GM12878 (cell line): ENCODE measurements at places on chromosomes 7 and 10. TPM values are rescaled to one million over a fixed set of nuclear protein-coding genes. Genes with fewer than 3 reads are reported as not detected.

DNA sequence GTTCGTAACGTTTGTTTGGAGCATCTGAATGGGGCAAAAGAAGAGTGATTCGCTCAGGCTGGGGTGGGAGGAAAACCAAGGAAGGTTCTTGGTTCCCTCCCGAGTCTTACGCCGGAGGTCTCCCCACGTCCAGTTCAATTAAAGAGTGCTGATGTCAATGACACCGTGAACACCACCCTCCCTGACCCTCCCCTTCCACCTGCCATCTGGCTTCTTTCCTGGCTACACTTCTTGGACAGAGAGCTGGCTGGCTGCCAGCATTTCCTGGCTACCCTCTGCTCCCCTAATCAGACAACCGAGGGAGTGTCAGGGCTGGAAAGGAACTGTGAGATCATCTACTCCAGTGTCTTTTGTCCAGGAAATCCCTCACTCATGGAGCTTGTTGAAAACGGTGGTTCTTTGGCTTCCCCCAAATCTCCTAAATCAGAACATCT, 24.1 kb upstream of the FFAR4 start:
- no peak for DNase-seq

GRCh38 chr10:67521546-67521945, 174.4 kb downstream of the CTNNA3 start:
- no peak for DNase-seq

Gene TMEM139
- total RNA-seq, result not detected in 2 replicates

DNA sequence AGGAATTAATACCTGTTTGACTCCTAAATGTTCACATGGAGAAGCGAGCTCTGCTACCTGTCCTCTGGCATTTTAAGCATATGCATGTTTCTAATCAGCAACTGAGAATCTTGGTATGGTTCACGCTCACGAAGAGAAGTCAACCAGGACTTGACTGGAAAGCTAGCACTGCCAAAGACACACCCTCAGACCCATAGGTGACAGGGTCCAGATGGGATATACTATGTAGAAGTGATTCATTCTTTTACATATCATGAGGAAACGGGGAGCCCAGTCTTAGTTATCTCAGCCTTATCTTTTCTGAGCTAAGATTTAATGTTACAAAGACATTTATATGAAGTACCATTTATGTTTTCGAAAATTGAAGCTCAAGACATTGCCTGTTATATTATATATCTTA, 313.0 kb downstream of the DOCK4 start:
- DNase-seq, result no peak

GRCh38 chr10:119221666-119222065, 14.3 kb downstream of the GRK5 start:
- DNase-seq, result no peak

Gene ADCYAP1R1
- not detected in 2 replicates for total RNA-seq

DNA sequence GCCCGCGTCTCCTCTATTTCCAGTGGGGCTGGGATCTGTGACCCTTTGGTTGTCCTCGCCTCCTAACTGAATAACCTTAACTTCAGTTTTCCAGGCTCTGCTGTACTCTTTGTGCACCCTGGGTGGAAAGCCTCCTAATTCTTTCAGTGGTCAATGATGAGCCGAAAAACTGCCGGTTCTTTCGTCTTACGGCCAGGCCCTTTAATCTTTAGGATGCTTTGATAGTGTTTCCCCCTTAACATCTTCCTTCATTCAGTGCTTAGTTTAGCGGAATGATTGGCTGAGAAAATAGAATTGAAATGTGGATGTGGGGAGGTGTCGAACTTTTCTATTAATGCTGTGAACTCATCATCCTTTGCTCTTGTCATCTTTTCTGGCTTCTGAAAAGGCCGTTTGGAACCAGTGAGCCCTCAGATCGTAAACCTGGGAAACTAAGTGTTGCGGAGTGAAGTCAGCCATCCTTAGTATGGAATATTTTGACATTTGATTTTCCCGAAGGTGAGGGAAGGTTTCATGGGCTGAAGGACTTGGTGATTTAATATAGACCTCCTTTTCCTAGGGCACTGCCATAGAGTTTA, 847 bp downstream of the GARS1 start:
- DNase-seq, result peak; percentile 1

DNA sequence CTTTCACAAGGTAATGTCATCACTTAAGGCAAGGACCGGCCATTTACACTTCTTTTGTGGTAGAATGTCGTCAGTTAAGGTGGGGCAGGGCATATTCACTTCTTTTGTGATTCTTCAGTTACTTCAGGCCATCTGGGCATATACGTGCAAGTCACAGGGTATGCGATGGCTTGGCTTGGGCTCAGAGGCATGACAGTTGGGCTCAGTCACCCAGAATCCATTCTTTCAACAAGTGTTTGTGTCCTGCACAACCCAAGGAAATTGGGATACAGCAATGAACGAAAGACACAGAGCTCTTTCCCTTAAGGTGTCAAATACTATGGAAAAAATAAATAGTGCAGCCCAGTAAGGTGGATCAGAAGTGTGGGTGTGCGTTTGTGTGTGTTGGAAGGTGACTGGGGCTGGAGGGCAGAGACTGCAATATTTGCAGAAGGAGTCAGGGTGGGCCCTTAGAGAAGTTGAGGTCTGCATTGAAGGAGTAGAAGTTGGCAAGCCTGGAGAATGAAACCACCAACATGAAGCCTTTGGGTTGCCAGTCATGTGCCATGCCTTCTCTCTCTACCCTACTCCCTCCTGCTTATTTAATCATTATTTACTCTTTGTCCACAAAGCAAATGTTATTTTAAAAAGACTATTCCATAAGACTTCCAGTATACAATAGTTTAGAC, 222.8 kb upstream of the PRKCQ start:
- no peak for DNase-seq

DNA sequence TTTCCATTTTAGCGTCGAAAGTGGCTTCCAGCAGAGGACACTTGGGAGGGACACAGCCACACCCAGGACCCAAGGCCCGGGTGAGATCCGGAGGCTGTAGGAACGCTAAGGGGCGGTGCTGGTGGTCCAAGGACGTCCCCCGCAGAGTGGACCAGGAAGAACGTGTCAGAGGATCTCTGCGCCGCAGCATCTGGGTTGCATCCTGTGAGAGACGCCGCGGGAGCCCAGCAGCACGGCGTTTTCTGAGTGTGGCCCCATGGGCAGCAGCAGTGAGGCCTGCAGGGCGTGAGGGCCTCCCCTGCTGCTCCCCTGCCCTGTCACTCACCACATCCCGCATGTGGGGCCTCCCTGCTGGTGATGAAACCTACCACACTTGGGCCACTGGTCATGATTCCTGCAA, 40.5 kb upstream of the BNIP3 start:
- DNase-seq, result no peak

Gene EMX2
- not detected in 2 replicates for total RNA-seq

GRCh38 chr10:125373546-125373945, 213.2 kb upstream of the CTBP2 start:
- DNase-seq, result no peak

Gene NPC1L1
- 0.08 TPM in 1 of 2 replicates, not detected in the other for total RNA-seq

GRCh38 chr10:15084502-15084922, 4.1 kb downstream of the ACBD7 start:
- no peak for DNase-seq

DNA sequence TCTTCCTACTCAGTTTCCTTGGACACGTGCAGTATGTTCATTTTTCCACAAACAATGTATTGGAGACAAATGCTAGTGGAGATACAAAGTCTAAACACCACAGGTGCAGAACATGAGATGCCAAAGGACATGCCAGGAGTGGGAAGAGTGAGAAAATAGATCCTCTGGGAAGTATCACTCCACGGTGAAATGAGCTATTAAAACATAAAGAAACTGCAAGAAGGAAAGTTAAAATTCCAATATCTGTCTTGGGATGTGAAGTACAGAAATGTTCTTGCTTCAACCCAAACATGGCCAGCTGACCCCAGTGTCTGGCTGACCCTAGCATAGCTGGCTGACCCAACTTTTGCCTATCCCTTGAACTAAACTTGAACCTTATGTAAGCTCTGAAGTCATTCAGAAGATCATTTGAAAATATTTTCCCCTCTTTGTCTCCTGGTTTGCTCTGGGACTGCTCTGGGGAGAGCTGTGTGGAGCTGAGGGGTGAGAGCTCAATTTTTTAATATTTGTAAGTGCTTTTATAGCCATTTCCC, 59.5 kb downstream of the FZD1 start:
- no peak for DNase-seq

- no peak for DNase-seq
Measured at GRCh38 chr10:11798845-11799735, 24.1 kb upstream of the PROSER2 start.

DNA sequence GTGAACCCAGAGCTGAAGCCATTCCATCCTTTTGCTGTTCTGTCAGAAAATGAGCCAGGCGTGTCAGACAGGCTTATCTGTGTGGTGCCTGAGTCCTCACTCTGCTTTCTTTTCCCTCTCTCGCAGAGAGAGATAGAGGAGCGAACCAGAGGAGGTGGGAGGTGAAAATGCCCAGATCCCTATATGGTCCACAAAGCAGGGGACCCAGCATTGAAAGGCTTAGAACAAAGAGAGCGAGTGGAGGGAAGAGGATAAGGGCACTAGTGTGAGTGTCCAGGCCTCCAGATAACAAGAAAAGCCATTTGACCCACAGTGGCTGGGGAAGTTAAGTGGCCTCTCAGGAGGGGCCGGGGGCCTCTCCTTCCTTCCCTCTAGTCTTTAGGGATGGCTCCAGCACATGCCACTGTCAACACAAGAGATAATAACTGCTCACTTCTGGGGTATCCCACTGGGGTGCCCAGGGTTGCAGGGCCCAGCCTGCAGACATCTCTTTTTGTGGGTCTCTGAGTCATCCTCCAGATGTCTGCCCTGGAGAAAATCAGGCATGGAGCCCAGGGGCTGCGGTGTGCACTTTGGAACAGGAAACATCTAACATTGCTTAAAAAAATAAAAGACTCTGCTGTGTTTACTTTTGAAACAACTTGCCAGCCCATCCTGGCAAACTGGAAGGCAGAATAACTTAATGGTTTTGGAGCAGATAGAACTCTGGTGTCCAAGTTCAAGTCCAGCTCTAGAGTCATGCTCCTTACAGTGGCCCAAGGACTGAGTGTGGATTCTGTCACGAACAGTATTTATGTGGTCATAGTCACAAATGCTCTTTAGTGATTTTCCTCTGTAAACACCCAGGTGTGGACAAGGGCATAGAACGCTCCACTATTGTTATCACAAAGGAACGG, 189.5 kb downstream of the CXCL12 start:
- DNase-seq, result no peak

Gene SEMA3C
- 0.19 and 0.41 TPM in 2 replicates for total RNA-seq

GRCh38 chr7:20296444-20296843, 34.3 kb upstream of the ITGB8 start:
- no peak for DNase-seq

Gene DGKI
- total RNA-seq, result 15.9 and 17.7 TPM in 2 replicates

GRCh38 chr10:128105383-128105782, 20.8 kb downstream of the MKI67 start:
- no peak for DNase-seq
